ENCODE measurements at places on chromosomes 16 and 17.

GRCh38 chr16:52383640-52384292 lies 163.2 kb downstream of the TOX3 start:
- no peak for DNase-seq

DNA sequence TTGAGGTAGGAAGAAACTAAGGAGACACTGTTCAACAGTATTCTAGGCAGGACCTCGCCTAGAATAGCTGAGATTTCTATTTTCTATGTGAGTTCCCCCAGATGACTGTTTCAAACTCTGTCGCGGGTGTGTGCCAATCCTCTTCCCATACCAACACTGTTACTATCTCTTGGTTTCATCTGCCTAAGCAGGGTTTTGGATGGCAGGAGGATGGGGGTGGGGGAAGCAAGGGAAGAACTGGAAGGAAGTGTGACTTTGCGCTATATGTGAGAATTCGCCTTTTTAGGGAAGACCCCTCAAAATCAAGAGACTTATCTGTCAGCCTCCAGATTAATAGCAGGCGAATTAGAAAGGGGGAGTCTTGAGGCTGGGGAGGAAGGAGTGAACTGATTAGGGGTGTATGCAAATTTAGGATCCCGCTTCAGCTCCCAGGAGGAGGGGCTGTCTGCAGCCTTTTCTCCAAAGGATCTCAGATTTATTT lies 521 bp upstream of the G6PC3 start:
- peak; percentile 63 for DNase-seq

GRCh38 chr17:58189436-58190146 lies 2.9 kb upstream of the EPX start:
- no peak for DNase-seq

- no peak for DNase-seq
These were observed 99.7 kb downstream of the CHD9 start for GRCh38 chr16:53154513-53154912.

All from NAMALWA (cell line).